ENCODE measurements at places on chromosomes 5 and 9. TPM values are rescaled to one million over a fixed set of nuclear protein-coding genes. Genes with fewer than 3 reads are reported as not detected.

FOXD4L4 gene
- total RNA-seq = 0.32 TPM

GLIPR2 gene
- 16.5 TPM for total RNA-seq

AGXT2 gene
- not detected for total RNA-seq

TOMM5 gene
- total RNA-seq = 71.9 TPM

LCN6 gene
- total RNA-seq = 4.1 TPM

GABRA1 gene
- not detected for total RNA-seq

REXO4 gene
- total RNA-seq = 20.5 TPM

SPINK6 gene
- not detected for total RNA-seq

ITGA2 gene
- 33.7 TPM for total RNA-seq

PCDHA7 gene
- total RNA-seq = 1.3 TPM

HMCN2 gene
- 0.98 TPM for total RNA-seq

PCDHGA5 gene
- total RNA-seq = 8.8 TPM

FOXI1 gene
- total RNA-seq = not detected

PLAC8L1 gene
- not detected for total RNA-seq

WNT8A gene
- total RNA-seq = not detected

SLC25A2 gene
- total RNA-seq = 0.64 TPM
